MG63 (cell line): ENCODE measurements at places on chromosomes 11 and 22. TPM values are rescaled to one million over a fixed set of nuclear protein-coding genes. Genes with fewer than 3 reads are reported as not detected.
A peak's percentile ranks its signal among the peaks of the same experiment; 100 is the strongest.

Gene SLC17A6
- total RNA-seq = not detected in 2 replicates

Gene NPAS4
- total RNA-seq = not detected in 2 replicates

Gene MYOD1
- total RNA-seq = not detected in 2 replicates

Gene PACSIN3
- 59.8 and 92.5 TPM in 2 replicates for total RNA-seq

Gene OOSP2
- not detected in 2 replicates for total RNA-seq

- DNase-seq = peak; percentile 43
These were observed 33.0 kb downstream of the PTPRJ start for GRCh38 chr11:48013269-48013901.

GRCh38 chr22:23835484-23836144 is 3.2 kb downstream of the DERL3 start:
- DNase-seq = no peak

DNA sequence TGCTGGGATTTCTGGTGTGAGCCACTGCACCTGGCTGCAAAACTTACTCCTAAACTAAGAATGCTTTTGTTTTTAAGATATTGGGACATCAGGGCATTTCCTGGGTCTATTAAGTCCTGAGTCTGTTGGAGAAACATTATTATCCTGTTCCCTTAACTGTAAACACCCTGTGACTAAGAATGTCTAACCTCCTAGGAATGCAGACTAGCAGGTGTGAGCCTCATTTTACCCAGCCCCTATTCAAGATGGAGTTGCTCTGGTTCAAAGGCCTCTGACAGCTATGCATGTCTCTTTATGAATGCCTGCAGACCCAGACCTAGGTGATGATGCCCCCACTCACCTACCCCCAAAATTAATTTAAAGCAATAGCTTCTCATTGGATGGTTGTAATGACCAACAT is 46.2 kb downstream of the DEPDC5 start:
- DNase-seq = no peak

DNA sequence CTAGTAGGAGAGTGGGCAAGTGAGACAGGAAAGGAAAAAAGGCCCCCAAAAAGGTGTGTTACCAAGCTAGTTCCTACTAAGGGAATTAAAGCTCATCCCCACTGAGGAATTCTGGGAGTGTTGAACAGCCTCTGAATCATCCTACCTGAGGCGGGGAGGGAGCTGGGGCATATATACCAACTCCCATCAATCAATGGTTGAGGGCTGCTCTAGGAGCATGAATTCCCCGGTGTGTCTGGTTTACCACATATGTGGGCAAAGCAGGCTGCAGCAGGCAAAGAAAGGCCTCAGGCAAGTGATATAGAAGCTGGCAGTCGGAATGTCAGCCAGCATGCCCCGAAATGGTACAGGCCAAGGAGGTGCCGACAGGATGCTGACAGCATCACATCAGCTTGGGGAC is 23.6 kb upstream of the CDON start:
- no peak for DNase-seq

GRCh38 chr11:96293598-96294021 is 49.4 kb downstream of the MAML2 start:
- DNase-seq = no peak

DNA sequence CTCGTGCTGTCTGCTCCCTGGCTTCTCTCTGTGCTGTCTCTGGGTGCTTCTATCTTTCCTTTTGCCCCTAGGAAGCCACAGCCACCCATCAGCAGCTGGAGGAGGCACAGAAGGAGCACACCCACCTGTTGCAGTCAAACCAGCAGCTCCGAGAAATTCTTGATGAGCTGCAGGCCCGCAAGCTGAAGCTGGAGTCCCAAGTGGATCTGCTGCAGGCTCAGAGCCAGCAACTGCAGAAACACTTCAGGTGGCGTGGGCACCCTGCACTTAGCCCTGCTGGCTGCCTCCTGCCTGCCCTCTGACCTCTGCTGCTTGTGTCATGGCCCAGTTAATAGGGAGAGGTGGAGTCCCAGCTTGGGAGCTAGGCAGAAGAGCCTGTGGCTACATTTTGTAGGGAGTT is 67.8 kb downstream of the CEP164 start:
- no peak for DNase-seq

DNA sequence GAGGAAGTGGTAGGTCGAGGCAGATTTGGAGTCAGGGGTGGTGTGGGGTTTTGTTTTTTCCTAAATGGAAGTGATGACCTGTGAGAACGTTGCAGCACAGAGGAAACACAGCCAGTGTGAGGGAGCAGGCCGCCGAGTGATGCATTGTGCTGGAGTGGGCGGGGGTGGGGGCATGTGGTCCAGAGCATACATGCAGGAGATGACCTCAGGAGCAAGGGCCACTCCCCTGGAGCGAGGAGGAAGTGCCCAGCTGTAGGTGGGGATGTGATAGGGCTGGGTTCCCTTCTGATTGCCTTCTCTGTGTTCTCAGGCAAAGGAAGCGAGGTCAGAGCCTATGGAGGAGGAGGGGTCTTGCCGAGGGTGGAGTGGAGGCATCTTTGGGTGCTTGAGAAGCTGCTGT is 81.4 kb downstream of the PPP6R3 start:
- peak; percentile 20 for DNase-seq

Gene ZNF195
- 8.3 and 10.2 TPM in 2 replicates for total RNA-seq

Gene SYT12
- 0.54 and 1.2 TPM in 2 replicates for total RNA-seq

DNA sequence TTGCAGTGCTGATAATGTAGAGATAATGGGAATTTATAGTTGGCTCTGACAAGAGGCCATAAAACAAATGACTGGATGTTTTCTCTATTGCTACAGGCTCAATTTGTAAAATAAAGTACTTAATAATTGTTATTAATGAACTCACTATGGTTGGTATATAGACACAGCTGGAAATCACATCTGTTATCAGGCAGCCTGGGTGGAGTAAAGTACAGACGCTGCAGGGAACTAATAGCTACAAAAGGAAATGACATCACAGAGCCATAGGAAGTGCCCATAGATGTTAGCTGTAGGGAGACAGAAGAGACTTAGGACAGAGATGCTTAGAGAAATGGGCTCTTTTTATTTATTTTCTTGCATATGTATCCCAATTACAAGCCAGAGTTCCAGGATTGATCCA is 81.0 kb upstream of the SNX19 start:
- no peak for DNase-seq

GRCh38 chr22:48347311-48347710 is 1480.4 kb downstream of the BRD1 start:
- no peak for DNase-seq

Gene ARHGAP8
- not detected in 2 replicates for total RNA-seq

Gene CHRM4
- total RNA-seq = not detected in 2 replicates

- DNase-seq = no peak
These were observed 21.7 kb upstream of the PDGFB start for GRCh38 chr22:39266398-39267030.

Gene ART1
- not detected in 2 replicates for total RNA-seq

Gene MUC5AC
- not detected in 2 replicates for total RNA-seq

Gene PKDREJ
- total RNA-seq = not detected in 2 replicates

DNA sequence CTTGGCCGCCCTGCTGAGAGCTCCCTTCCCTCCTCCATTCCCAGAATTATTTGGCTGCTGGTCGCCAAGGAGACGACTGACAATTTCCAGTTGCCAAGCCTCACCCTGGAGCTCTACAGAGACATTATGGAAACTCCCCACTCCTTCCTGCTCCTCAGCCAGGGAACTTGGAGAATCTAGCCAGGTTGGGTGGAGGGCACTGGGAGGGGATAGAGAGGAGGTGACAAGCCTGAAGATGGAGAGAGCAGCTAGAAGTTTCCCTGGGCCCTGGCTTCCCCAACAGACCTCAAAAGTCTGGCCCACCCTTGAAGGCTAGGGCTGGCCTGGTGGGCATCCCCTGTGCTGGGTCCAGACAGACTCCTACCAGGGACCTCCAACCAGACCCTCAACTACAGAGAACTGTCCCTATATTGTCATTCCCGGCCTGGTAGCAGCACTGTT is 6.7 kb upstream of the VSIG10L2 start:
- DNase-seq = no peak

GRCh38 chr22:24521791-24522245 is 26.7 kb downstream of the UPB1 start:
- peak; percentile 52 for DNase-seq

DNA sequence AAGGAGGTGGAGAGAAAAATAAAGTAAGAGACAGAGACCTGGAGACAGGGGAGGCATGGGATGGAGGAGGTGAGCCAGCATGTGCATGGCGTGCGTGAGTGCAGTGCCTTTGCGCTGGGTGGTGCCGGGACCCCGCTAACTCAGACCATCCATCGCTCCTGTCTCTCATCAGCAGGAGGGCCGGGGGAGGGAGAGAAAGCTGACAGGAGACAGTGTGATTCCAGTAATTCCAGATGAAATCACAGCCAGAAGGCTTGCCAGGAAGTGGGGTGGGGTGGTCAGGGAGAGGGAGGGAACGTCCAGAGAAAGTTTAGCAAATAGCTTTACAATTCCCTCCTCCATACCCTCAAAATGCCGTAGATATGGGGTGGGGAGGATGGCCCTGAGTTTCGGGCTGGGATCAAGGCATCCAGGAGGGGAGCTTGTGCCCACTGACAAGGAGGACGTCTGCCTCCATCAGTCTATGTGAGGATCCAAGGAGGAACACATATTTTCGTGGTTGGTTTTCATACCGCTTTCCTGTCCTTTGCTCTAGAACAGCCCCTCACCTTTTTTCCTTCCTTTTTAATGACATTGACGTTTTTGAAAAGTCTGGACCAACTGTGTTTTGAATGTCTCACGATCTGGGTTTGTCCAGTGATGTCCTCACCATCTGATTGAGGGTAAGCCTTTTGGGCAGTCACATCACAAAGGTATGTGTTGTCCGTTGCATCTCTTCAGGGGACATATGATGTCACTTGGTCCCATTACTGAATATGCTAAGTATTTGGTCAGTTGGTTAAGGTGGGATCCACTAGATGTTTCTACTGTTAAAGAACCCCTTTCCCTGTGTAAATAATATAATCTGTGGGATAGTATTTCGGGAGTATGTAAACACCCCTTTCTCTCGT is 567.3 kb downstream of the MIAT start:
- peak; percentile 71 for DNase-seq

DNA sequence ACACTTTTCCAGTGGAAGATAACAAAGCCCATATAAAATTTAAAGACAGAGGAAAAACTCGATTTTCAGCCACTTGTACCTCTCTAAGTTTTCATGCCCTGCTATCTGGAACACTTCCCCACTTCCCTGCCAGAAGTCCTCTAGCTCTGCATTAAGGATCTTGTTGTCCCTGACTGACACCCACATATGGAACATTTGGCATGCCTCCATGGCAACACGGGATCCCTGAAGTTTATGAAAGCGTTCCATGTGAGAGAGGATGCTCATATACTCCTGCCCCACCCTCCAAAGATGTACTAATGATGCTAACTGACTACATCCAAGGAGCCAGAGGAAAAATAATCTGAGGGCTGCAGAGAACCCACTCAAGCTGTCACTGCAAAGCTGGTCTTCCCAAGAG is 8.8 kb upstream of the C11orf91 start:
- no peak for DNase-seq

Gene MMP8
- total RNA-seq = not detected in 2 replicates

- DNase-seq = no peak
These were observed 1.4 kb downstream of the SPCS2 start for GRCh38 chr11:74950374-74950969.

Gene CHST1
- not detected in 2 replicates for total RNA-seq

Gene ALG8
- 33.6 and 110 TPM in 2 replicates for total RNA-seq

Gene HPX
- total RNA-seq = 0.20 TPM in 1 of 2 replicates, not detected in the other

Gene SYTL2
- total RNA-seq = 17.3 and 37.4 TPM in 2 replicates

GRCh38 chr11:117498791-117499190 is 171.1 kb downstream of the CEP164 start:
- DNase-seq = no peak

DNA sequence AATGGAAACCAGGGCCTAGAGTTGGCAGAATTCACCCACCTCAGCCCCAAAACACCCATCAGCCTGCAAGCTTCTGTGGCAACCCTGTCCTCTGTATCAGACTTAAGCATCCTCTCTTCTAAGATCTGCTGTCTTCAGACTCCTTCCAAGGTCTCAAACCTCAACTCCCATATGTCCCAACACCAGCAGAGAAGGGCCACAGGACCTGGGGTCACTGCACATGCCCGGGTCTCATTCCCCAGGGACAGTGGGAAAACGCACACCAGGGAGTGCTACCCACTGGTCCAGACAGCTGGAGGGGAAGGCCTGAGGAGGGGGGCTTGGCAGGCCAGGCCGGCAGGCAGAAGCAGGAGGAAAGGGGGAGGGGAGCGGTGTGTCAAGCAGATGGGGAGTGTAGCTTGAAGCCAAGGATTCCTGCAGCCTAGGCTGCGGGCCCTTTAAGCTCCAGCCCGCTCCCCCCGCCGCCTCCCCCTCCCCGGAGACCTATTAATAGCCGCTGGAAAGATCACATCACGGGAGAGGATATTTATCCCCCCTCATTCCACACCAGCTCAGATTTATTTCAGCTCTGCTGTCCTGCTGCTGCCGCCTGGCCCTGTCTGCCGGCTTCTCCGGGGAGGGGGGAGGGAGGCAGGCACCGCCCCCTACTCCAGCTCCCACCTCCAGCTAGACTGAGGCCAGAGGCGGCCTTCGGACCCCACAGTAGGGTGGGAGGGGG is 16.7 kb downstream of the BCL9L start:
- peak; percentile 83 for DNase-seq

DNA sequence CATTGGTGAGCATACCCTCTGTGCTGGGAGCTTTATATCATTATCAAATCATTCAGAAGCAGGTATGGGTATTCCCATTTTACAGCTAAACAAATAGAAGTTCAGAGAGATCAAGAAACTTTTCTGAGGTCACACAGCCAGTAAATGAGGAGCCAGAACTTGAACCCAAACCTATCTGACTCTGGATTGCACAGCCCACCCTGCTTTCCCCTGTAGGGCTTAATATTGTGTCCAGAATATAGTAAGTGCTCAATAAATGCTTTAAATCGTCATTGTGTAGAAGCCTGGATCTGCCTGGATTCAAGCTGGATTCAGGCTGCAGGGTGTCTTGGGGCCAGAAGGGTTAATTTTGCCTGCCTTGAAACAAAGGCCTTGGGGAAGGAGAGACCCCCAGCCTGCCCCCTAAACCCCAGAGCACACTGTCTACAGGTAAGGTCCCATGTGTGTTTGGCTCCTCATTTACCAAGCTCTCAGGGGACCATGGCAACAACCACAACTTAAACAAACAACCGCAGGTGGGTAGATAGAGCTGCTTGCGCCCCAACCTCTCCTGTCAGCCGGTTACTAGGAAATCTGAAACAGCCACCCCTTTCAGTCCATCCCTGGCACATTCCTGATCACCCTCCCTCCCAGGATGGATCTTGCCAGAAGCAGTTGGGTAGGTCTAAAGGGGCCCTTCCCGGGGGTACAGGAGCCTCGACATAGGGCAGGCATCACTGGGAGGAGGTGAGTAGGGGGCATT is 3.0 kb upstream of the SEC14L3 start:
- no peak for DNase-seq

Gene ZP1
- total RNA-seq = not detected in 2 replicates

Gene FOLR3
- total RNA-seq = 1.1 and 4.5 TPM in 2 replicates

DNA sequence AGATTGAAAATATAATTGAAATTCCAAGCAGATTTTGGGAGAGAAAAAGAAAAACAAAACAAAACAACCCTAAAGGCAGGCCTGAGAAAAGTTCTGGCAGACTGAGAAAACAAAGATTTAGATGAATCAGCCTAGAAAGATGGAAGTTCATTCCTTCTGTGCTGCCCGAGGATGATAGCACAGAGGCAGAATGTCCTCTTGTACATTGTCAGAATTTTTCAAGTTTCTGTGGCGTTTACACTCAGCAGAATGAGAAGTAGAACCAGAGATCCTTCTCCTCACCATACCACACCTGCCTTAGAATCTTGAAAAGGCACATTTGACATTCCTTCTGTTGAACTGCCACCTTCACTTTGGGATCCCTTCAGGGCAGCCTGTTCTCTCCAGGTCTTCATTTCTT is 62.5 kb upstream of the IZUMO1R start:
- no peak for DNase-seq
